ENCODE measurements at places on chromosomes 2 and 18.

GRCh38 chr18:28743115-28743514 lies 566.2 kb upstream of the CDH2 start:
- DNase-seq, result no peak

GRCh38 chr2:109376115-109376514 lies 237.7 kb downstream of the SEPTIN10 start:
- no peak for DNase-seq

GRCh38 chr2:37181726-37182684 lies 6.5 kb downstream of the SULT6B1 start:
- no peak for DNase-seq

DNA sequence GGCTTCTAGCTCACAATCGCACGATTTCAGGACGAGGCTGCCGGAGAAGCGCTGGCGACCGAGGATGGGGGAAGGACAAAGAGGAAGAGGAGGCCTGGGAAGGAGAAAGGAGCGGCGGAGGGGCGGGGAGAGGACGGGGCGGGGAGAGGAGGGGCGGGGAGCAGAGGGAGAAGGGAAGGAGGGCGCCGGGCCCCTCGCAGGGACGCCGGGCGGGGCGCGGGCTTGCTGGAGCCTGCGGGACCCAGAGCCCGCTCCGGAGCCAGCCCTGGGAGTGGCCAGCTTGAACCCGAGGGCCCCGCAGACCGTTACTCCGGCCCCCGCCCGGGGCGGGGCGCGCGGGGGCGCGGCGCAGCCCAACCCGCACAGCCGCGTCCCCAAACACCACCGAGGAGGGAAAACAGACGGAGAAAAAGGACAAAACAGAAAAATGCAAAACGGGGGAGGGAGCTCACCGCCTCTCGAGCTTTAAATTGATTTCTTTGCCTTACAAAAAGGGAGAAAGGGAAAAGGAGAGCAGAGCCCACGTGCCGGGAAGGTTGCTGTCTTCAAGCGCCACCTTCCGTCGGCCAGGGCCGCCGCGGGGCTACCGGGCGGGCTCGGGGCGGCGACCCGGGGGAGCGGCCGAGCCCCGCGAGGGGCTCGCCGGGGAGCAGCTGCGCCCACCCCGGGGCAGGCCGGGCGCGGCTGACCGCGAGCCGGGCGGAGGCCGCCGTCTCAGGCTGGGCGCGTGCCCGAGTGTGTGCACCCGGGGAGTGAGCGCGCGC lies 781 bp upstream of the SOX11 start:
- no peak for DNase-seq

- DNase-seq, result peak; percentile 32
Observed at GRCh38 chr2:234368861-234369261, 128.0 kb downstream of the ARL4C start.

DNA sequence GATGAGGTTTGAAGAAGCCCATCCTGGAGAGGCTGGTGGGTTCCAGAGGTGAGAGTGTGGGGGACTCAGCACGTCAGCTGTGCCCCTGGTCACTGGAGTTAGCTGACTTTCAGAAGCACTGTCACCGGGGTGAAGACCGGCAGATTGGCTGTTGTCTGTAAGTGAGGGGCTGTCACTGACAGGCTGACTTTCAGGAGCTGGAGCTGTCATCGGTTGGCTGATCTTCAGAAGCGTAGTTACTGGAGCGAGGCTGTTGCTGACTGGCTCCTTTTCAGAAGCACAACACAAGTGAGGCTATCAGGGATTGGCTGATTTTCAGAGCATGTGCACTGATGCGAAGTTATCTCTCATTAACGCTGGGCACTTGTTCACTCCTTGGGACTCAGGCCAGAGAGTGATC lies 738.4 kb upstream of the ID2 start:
- no peak for DNase-seq

- no peak for DNase-seq
Observed at GRCh38 chr18:56593906-56594305, 44.5 kb downstream of the TXNL1 start.

DNA sequence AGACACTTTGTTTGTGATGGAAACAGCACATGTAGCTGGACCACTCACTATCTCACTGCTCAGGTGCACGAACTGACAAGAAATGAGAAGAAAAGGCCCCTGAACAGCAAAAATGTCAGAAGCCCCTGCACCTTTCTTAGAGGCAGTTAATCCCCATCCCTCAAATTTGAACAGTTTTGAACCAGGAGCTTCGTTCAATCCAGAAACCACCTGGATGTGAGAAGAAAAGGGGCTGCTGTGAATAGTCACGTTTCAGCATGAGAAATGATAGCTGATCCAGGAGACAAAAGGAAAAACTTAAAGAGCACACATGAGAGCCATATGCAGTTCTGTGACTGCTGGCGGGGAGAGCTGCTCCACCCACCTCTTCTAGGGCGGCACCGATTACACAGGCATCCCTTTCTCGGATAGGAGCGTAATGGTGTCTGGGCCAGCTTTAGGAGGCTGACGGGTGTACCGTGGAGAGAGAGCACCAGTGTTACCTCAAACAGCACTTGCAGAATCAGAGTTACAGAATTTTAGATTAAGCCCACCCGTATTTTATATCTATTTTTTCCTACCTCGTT lies 117.0 kb upstream of the EML6 start:
- no peak for DNase-seq

- no peak for DNase-seq
Observed at GRCh38 chr18:46448347-46448746, 208.7 kb downstream of the LOXHD1 start.

DNA sequence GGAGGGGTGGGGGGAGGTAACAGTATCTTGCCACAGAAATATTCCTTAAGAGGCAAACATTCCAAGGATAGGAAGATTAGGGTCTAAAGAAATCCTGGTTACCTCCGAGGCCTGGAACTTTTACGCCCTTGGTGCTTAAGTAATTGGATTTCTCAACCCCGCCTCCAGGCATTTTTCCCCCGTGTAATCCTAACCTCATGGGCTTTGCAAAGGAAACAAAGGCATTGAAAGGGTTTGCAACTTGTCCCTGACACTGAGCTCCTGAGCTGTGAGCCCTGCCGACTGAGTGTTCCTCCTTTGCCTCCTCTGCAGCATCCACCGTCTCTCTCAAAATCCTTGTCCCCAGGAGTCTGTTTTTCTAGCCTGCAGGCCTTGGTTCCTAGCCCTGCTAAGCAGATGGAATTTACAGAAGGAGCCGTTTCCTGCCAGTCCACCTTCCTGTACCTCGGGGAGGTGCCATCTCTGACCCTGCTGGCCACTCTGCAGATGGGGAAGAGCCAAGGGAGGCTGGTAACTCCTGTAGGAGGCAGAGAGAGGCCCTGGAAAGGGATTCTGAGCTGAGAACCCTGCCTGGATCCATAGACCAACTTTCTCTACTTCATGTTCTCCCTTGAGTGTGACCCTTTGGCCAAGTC lies 24.2 kb downstream of the TET3 start:
- DNase-seq, result no peak

- DNase-seq, result no peak
Observed at GRCh38 chr2:205386109-205386508, 296.2 kb upstream of the NRP2 start.

GRCh38 chr18:49628881-49629795 lies 67.3 kb downstream of the LIPG start:
- no peak for DNase-seq

- DNase-seq, result no peak
Observed at GRCh38 chr2:224638301-224638823, 53.2 kb upstream of the CUL3 start.

- DNase-seq, result no peak
Observed at GRCh38 chr18:36188916-36189315, 1.6 kb downstream of the MOCOS start.

DNA sequence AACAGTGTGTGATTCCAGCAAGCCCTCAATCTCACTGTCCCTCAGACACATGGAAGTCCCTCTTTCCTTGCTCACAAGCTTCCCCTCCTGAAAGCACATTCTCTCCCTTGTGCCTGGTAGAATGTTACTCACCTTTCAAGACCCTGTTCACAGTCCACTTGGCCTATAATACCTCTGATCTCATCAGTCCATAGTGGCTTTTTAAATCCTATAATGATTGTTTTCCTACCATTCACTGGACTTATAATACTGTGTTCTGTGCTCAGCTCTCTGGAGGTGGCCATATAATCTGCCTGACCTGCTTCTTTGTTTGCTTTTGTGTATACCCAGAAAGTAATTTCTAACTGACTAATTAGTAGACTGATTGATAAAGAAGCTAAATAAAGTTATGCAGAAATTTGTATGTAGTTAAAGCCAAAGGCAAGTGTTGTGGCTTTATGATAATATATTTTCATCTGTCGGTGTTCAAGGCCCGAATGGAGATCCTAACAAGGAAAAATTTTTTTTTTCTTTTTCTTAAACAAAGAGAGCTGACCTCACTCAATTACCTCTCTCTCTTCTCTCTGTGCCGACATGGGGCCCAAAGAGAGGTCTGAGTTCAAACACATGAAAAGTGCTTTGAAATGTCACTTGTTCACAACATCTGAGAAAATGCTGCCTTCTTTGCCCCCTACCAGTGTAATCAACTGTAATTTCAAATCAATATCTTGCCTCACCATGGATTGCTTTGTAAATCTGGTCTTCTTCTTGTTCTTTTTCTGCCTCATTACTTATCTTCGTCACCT lies 1033.0 kb upstream of the PIK3C3 start:
- no peak for DNase-seq

- DNase-seq, result no peak
Observed at GRCh38 chr18:47677952-47678351, 252.5 kb downstream of the SMAD2 start.

DNA sequence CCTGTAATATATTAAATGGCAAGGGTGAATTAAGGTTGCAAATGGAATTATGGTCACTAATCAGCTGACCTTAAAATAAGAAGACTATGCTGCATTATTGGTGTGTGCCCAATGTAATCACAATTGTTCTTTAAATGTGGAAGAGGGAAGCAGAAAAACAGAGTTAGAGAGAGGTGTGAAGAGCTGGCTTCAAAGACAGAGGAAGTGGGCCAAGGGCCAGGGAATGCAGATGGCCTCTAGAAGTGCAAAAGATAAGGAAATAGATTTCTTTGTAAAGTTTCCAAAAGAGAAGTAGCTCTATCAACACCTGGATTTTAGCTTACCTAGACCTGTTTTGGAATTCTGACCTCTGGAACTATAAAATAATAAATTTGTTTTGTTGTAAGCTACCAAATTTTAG lies 276.0 kb downstream of the LRRTM1 start:
- DNase-seq, result no peak

DNA sequence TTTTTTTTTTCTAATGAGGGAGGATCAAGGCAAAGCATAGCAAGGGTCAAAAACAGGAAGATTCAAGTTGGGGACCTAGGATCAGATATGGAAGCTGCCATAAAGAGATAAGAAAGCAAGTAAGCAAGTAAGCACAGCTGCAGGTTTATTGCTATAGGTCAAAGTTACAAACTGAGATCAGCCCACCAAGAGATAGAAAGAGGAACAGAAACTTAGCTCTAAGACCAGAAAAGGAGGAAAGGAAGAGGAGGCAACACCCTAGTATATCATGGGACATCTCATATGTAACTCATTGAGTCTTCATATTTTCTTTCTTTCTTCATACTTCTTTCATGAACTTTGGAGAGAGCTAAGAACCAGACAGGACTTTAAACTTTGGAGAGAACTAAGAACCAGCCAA lies 295.9 kb upstream of the CRIM1 start:
- no peak for DNase-seq

- DNase-seq, result no peak
Observed at GRCh38 chr2:48127612-48128191, 221.4 kb upstream of the FBXO11 start.

DNA sequence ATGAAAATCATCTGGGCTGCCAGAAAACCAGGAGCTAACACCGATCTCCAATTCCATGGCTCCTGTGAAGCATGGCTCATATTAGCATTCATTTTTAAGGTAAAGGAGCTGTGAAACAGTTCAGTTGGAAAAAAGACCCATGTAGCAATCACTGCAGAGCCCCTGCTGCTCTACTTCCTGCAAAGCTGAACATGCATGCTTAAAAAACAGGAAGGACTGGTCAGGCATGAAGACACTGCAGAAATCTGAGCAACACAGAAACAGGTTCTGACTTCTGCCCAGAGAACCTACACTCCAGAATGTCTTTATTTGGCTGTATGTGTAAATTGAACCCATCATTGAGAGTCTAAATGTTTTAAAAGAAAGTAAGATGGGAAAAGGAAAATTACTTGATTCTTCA lies 950.6 kb downstream of the DCDC2C start:
- no peak for DNase-seq

DNA sequence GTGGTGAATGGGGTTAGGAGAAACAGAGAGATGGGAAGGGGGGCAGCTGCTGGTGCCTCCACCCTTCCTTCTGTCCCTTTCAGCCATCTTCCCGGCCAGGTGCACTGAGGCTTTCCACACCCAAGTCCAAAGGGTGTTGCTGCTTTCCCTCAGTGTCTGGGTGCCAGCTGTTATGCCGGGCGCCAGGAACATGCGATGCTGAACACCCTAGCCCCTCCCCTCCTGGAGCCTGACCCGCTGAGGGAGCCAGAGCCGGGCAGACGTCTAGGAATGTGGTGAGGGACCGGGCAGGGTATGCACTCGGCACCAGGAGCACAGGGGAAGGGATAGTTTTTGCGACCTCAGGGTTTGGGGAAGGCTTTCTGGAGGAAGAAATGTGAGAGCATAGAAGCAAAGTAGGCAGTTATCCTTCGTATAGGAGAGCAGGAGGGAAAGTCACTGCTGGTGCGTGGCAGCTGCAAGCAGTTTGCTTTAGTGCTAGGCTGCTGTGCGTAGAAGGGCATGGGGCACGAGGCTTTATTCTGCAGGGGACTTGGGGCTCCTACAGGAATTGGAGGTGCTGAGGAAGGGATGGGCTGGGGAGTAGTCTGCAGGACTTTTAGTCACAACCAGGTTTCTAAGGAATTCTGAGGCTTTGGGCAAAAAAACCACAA lies 147.7 kb downstream of the TSN start:
- no peak for DNase-seq

- DNase-seq, result no peak
Observed at GRCh38 chr2:141728142-141728541, 402.7 kb downstream of the LRP1B start.

GRCh38 chr18:78538669-78539440 lies 440.8 kb upstream of the SALL3 start:
- no peak for DNase-seq

GRCh38 chr2:176001916-176002687 lies at the start of gene LNPK:
TSS of gene LNPK (minus strand) at chr2:176002267. CDS start at chr2:175995584, 6,683 bp downstream.
- DNase-seq, result peak; percentile 84

- no peak for DNase-seq
Observed at GRCh38 chr18:68542846-68543245, 172.1 kb downstream of the TMX3 start.

DNA sequence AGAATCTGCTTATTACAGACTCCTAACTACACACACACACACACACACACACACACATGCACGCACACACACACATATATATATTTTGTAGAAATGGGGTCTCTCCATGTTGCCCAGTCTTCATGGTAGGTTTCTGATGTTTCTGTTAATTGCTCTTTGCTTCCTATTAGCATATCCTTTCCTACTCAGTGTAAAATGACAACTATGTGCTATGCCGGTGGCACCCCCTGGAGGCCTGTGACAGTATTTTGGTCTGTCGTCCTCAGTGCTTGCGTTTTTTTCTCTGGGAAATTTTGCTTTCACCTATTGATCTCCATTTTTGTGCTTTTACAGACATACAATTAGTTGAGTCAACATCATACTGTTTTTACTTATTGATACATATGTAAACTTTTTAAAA lies 322.1 kb downstream of the LRRTM1 start:
- no peak for DNase-seq

- no peak for DNase-seq
Observed at GRCh38 chr2:40851661-40852060, 399.8 kb upstream of the SLC8A1 start.

- DNase-seq, result no peak
Observed at GRCh38 chr2:204250692-204251091, 294.6 kb upstream of the PARD3B start.

All from activated T-helper 1 cell treated with Interleukin-2 at 50 U/mL for 16 hours (primary cell).